ENCODE measurements at places on chromosomes 12 and 14.

GRCh38 chr12:8689681-8690080 lies 8.1 kb upstream of the RIMKLB start:
- no peak for DNase-seq

DNA sequence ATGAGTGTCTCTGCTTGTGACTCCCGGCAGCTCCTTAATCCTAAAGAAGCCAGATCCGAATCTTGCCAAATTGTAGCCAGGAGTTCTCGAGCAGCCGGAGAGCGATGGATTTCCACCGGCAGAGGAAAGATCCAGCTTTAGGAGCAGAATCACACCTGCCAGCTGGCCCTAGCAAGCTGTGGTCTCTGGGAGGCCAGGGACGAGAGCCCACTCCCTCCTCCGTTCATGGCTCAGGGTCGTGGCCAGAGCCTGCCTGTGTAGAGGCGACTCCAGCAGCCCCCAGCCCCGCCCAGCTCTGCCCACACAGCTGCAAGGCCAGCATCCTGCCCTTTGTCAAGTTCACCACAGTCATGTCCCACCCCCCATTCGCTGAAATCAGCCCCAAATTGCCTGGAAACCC lies 121.0 kb downstream of the SCARB1 start:
- no peak for DNase-seq

GRCh38 chr12:101885912-101886561 lies 8.7 kb downstream of the DRAM1 start:
- peak; percentile 16 for DNase-seq

DNA sequence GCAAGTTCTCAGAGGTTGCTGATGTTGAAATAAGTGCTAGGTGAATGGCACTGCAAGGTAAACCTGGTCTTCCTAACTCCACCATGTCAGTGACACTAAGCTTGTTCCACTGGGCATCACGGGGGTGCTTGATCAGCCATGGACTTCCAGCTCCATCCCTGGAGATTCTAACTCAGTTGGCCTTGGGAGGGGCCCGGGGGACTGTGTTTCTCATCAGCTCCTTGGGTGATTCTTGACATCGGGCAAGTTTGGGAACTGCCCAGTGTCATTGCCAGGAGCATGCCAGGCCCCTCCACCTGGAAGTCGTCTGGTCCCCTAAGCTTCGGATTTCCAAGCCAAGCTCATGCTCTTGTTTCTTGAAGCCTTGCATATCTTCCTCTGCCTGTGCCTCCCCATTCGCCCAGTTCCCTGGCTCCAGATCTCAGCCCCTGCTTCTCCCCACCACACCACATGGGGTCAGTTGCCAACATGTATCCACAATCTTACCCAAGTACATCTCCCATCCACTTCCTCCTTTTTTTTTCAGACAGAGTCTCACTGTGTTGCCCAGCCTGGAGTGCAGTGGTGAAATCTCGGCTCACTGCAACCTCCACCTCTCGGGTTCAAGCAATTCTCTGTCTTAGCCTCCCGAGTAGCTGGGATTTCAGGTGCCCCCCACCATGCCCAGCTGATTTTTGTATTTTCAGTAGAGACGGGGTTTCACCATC lies 30.7 kb upstream of the RFLNA start:
- no peak for DNase-seq

DNA sequence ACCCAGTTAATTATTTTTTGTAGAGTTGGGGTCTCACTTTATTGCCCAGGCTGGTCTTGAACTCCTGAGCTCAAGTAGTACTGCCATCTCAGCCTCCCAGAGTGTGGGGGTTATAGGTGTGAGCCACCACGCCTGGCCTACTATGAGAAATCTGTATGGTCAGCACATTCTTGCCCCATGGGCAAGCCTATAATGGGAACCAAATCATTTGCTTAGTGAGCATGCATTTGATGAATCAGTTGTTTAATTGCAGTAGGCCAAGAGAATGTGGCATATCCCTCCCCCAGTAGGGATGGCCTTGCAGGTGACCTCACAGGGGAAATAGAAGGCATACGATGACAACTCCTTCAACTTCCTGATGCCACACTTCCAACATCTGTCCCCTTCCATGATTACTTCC lies 122.7 kb downstream of the DIP2B start:
- DNase-seq: no peak

- DNase-seq: no peak
Observed at GRCh38 chr14:51597261-51598001, 54.3 kb upstream of the FRMD6 start.

DNA sequence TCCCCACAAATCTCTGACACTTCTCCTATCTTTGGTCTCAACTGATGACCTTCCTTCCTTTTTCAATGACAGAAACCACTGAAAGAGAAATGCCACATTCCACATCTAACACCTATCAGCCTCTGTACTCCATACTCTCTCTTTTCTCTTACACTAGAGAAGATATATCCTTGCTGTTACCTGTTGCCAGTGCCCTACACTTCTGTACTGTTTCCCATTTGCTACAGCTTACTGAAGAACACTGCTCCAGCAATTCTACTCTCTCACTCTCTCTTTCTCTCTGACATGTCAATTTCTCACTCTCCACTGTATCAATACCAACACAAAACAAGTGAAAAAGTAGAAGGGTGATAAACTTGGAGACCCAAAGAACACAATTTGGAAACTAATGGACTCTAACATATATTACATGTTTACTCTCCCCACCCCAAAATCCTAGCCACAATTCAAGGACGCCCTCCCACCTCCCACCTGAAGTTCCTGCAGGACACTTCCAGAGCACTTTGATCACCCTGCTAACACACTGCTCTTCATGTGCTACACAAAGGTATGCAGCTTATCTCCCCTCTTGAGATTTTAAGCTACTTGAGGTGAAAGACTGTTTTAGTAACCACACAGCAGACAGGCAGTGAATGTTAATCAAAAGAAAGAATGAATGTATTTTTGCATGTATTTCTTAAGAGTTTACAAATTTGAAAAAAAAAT lies 95.0 kb downstream of the MED13L start:
- DNase-seq: no peak

- DNase-seq: no peak
Observed at GRCh38 chr12:50166799-50167048, 445 bp downstream of the CERS5 start.

DNA sequence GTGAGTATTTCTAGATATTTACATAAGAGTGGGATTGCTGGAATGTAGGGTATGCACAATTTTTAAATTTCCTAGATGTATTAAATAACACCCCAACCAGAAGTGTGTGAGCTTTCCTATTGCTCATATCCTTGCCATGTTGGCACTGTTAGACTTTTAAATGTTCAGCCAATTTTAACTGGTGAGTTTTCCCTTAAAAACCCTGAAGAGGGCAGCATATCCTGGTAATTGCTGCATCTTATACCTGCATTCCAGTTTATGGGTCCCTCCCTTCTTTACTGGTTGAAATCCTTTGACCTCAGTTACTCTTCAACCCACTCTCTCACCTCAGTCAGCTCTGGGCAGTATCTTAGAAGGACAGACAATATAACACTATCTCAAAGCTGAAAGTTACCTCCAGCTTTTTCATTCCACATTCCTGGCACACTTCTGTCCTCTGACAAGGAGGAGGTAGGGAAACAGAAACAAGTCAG lies 270.6 kb downstream of the PAWR start:
- peak; percentile 42 for DNase-seq

DNA sequence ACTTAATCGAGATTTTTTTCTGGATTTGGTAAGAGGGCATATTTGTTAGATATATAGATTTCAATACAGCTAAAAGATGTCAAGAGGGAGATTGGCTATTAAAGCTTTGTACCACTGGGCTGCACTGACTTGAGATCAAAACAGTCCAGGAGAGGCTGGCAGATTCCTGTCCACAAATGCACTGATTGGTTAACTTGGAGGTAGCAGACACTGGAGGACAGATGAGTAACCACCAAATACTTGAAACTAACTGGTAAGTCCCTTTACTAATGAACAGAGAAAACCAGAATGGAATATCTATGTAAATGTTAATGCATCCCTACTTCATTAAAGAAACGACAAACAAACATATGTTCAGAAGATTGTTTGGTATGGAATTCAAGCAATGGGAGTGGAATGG lies 416.6 kb downstream of the LRIG3 start:
- DNase-seq: no peak

GRCh38 chr14:19799880-19800279 lies 3.7 kb upstream of the OR4N2 start:
- no peak for DNase-seq

DNA sequence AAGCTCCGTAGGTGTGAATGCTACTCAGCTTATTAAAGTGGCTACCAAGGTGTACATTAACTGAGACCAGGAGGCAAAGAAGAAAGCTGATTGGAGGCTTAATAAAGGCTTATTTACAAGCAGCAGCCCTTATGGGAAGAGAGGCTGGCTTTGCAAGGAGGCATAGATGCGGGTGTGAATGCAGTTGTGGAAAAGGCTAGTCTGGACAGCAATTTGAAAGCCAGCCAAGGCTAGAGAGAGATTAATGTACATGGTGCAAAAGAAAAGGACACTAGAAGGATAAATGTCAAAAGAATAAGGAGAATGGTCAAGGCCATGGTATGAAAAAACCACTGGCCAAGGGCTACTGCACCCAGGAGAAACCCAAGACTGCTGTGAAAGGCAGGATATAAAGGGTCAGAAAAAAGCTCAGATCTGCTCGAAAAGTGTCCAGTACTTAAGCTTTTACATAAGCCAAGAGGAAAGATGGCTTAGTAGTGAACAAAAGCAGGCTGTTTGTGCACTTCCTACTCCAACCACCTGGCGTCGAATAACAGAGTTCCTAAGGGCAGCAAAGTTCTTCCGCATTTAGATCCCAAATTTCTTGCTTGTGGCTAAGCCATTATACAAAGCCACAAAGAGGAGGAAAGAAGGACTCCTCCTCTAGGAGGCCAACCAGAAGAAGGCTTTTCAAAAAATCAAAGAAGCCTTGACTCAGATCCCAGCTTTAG lies 24.0 kb downstream of the KLRK1 start:
- DNase-seq: peak; percentile 62

- DNase-seq: no peak
Observed at GRCh38 chr12:57031138-57031725, 14.9 kb upstream of the TAC3 start.

- DNase-seq: no peak
Observed at GRCh38 chr14:104765517-104765916, 12.6 kb downstream of the SIVA1 start.

GRCh38 chr12:49470986-49471385 lies 67.8 kb upstream of the KCNH3 start:
- no peak for DNase-seq

DNA sequence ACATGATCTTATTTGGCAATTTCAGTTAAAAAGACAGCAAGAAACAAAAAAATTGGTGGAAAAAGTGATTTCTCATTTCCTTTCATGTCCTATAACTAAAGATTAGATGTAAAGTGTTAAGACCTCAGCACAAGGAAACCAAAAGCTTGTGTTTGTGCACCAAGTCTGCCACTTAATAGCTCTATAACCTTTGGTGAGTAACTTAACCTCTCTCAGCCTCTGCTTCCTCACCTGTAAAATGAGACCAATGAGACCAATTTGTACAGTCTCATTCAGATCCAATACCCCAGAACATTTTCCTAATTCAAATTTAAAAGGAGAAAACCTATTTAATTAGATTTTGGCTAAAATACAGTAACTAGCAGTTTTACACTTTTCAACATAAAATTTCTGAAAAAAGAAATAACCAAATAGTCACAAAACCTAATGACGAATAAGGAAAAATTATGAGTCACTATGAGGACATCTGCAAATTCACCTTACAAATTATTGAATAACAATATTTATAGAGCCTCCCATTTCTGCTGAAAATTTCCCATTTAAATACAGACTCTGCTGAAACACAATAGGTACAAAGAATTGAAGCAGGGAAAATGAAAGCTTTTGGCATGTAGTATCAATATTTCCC lies 71.1 kb downstream of the EPS8 start:
- no peak for DNase-seq

DNA sequence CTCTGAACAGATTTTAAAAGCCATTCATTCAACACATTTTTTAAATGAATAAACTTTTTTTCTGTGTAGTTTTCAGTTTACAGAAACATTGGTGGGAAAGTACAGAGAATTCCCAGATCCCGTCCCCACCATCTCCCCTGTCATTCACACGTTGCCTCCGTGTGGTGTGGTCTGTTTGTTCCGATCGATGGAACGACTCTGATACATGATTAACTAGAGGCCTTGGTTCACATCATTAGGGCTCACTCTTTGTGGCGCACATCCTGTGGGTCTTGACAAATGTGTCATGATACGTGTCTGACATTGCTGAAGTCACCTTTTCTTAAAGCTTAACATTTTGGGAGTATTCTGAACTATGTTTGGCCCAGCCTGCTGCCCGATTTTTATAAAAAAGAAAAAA lies 18.5 kb downstream of the MEG3 start:
- no peak for DNase-seq

DNA sequence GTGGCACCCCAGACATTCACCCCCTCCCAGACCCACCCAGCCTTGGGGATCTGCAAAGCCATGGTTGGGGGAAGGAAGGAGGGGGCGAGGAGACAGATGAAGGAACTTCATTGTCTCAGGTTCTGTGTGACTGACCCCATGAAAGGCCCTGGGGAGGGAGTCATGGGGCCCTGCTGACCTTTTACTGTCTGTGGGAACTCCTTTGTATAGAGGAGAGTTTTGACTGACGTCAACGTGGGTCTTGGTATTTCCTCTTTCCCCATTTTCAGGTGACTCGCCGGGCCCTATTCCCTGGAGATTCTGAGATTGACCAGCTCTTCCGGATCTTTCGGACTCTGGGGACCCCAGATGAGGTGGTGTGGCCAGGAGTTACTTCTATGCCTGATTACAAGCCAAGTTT lies 3.1 kb upstream of the RAB5B start:
- no peak for DNase-seq

DNA sequence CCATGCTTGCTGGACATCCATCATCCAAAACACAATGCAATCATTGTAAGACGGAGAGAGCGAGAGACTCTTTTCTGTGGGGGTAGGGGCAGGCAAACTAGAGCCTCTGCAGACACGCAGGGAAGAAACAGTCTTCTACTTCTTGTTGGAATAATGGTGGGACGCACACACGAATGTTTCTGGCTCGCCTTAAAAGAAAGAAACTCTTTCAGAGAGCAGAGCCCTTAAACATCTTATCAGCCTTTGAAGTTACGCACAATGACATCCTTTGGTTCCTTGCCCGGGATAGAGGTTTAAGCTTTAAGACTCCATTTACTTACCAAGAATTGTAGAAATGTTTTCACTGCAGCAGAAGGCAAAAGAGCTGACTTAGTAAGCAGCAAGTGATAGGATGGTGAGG lies 133.8 kb upstream of the FOXN3 start:
- DNase-seq: no peak

- DNase-seq: no peak
Observed at GRCh38 chr12:38809832-38810231, 95.6 kb downstream of the CPNE8 start.

- no peak for DNase-seq
Observed at GRCh38 chr12:104467346-104467837, 10.6 kb downstream of the CHST11 start.

All from right kidney (tissue), 9 donors.